ENCODE measurements at places on chromosomes 12 and 14.

DNA sequence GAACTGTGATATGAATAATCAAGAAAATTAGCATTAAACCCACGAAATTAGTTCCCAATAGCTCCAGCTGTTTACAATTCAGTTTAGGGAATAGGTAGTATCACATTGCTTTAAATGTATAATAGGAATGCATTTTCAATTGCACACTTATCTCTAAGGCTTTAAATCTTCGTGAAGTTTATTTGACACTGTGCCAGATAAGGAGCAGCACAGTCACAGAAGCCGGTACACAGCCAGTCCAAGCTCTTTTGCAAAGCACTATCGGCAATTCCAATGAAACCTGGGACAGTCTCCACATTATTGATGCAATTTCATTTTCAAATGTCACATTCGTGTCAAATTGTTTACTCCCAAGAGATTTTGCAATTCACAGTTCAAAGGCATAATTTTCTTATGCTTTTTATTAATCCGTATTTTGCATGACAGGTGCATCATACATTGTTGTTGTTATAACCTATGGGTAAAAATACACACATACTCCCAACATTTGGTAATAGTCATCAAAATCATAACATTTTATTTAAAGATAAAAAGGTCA is 602.8 kb downstream of the RPS29 start:
- no peak for DNase-seq

- DNase-seq: no peak
Observed at GRCh38 chr14:95523051-95523814, 6.8 kb upstream of the SYNE3 start.

- no peak for DNase-seq
Observed at GRCh38 chr12:16605642-16606116, 283 bp downstream of the LMO3 start.

- no peak for DNase-seq
Observed at GRCh38 chr14:22538671-22539228, 50.3 kb downstream of the DAD1 start.

- no peak for DNase-seq
Observed at GRCh38 chr12:109759595-109759994, 46.0 kb downstream of the FAM222A start.

- no peak for DNase-seq
Observed at GRCh38 chr14:51921026-51921425, 60.6 kb downstream of the GNG2 start.

GRCh38 chr12:70535896-70536374 is 101.3 kb downstream of the PTPRB start:
- no peak for DNase-seq

DNA sequence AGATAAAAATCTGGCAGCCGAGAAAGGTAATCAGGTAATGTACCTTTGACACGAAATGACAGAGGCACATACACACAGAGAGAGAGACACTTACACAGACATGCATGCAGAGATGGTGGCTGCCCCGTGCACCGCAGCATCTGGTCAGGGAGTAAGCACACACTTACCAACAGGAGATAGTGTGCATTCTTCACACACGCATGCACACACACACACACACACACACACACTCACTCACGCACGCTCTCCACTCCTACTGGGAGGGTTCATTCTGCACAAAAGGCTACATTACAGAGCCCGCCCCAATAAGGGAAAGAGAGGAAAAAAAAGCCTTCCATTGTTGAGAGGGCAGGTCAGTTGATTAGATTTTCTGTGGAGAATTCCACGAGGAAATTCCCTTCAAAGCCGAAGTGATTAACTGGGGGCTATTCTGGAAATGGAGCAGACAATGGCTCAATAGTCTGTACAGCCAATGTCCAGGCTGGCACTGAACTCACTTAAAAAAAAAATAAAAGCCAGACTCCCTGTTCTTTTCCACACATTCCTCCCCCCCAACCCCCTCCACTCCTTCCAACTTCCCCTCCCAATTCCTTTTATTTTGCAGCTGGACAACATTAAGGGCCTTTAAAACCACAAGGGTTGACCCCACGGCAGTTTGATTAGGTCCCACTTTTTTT is 1.4 kb upstream of the SOX5 start:
- DNase-seq: no peak

DNA sequence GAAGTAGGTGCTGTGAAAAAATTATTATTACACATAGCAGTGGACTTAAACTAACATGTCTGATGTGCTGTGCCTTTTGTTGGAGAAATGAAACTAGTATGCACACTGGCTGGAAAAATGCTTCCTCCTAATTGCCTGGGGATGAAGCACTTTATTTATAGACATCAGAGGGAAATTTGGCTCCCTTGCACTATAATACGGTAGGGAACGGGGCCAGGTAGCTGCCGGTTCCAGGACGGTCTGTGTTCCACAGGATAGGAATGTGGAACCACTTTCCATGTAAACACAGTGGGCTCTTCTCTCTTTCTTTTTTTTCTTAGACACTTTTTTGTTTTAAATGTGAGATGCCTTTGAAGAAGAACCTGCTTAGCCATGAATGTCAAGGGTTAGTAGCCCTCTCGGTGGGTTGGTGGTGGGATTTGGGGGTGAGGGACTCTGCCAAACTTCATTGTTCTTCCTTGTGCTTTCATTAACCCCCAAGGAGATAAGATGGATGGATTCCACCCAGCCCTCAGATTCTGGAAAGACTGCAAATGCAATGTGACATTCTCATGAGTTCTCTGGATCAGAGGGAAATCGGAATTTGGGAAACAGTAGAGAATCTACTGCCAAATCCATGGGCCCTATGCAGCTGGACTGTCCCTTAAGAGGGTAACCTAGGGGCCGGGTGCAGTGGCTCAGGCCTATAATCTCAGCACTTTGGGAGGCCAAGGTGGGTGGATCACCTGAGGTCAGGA is 58.0 kb upstream of the GSC start:
- DNase-seq: no peak

- no peak for DNase-seq
Observed at GRCh38 chr14:20559461-20559904, 1.4 kb downstream of the RNASE9 start.

GRCh38 chr12:6700646-6701051 is at the start of gene PIANP:
TSS of gene PIANP (minus strand) at chr12:6700815. CDS start at chr12:6698061, 2,754 bp downstream.
- DNase-seq: peak; percentile 10

GRCh38 chr14:82190742-82191141 is 657.1 kb upstream of the SEL1L start:
- no peak for DNase-seq

DNA sequence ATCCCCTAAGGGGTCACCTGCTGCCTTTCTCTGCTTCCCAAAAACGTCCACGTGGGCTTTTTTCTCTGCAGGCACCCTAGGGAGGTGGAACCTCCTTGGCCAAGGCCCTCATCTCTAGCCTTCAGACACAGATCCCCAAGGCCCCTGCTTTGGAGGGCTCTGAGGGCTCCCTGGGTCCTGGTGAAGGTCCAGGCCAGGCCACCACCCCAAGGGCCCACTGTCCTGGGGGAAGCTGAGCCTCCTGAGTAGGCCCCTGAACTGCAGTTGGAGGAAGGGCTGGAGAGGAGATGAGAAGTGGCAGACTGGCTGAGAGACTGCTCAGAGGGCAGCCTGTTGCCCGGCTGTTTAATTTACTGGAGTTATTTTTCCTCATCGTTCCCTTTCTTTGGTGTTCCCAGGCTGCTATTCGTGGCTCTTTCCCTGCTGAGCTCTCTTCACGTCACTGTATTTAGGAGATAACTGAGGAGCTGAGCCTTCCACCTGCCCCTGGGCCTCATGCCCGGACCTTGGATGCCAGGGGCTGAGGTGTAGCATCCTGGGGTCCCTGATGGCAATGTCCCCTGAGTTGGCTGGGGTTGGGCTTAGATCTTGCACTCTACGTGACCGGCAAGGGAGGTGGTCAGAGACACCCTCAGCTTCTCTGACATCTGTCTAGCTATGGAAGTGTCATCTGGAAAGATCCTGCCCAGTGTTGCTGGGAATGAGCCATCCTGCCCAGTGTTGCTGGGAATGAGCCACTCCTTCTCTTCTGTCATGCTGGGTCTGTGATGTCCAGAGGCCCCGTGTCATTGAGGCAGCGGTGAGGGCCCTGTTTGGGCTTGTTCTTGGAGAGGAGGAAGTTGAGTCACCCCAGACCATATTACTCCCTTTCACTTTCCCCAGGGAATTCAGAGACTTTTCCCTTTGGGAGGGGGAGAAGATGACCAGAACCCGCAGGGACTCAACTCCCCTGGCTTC is 139.8 kb downstream of the TSPAN9 start:
- DNase-seq: no peak

DNA sequence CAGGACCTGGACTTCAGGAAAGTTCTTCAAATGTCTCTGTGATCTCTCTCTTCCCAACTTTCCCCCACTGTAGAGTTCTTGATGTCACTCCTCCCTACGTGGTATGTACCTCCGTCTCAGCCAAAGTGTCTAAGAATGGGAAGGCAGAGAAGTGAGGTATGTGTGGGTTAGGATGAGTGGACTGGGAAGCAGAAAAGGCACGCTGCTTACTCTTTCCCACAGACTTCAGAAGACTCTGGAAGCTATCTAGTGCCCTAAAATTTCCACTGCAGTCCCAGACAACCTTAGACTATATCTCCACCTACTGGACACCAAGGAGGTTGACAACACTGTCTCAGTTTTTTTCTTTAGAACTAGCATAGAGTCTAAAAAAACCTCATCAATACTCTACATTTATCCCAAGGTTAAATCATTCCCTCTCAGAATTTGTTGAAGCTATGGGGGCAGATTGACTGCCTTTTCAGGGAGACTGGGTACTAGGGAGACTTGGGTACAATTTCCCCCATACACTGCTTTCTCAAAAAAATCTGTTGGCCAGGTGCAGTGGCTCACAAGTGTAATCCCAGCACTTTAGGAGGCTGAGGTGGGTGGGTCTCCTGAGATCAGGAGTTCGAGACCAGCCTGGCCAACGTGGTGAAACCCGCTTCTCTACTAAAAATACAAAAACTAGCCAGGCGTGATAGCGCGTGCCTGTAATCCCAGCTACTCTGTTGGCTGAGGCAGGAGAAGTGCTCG is 20.6 kb upstream of the ITGA5 start:
- no peak for DNase-seq

- DNase-seq: no peak
Observed at GRCh38 chr12:31531893-31532292, 59.0 kb downstream of the DENND5B start.

DNA sequence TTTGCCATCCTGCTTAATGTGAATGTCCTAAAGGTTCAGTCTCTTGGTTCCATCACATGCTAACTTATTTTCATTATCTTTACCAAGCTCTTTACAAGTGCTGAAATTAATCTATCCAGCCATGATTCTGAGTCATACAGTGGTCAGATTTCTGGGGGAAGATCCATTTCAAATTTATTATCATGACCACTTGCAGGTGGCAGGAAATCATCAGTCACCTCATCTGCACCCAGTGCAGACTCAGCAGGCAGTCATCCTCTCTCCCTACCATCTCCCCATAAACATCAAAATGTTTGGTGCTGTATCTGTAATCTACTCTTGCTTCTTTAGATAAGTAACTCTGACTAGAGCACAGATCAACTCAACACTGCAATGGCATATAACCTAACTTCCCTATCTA is 23.5 kb downstream of the ATG14 start:
- no peak for DNase-seq

DNA sequence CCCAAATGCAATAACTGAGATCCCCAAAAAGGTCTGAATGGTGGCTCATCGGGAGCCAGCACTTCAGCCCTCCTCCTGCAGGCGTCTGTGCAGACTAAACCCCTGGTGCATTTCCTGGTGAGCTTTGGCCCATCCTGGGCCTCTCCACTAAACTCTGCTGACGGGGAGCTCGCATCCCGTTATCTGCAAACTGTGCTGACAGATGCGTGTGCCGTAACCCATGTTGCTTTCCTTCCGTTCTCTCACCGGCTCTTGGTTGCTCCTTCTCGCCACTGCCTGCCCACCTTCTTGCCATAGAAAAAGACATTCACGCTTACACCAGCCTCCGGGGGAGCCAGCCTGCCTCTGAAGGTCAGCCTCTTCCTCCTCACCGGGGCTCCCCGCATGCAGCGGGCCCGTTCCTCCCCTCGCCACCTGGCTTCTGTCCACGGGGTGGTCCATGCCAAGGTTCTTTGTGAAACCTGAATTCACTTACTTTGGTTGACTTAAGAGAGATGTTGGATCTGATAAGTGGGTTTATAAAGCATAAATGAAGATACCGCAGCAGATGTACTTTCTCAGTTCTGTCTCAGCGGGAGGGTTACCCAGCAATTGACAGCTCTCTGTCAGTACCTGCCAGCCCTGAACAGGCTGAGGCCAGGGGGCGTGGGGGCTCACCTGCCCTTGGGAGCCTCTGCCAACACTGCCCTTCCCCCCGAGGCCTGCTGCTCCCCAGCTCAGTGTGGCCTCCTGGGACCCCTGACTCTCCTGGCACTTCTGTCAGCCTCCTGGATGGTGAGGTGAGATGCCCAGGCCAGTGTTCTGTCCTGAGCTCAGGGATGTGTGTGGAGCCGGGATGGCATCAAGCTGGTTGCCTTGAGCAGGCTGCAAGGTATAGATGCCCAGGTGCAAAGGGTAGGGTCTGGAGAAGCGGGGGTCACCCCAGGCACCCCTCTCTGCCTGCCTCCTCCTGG is 14.2 kb downstream of the ZFYVE21 start:
- no peak for DNase-seq

DNA sequence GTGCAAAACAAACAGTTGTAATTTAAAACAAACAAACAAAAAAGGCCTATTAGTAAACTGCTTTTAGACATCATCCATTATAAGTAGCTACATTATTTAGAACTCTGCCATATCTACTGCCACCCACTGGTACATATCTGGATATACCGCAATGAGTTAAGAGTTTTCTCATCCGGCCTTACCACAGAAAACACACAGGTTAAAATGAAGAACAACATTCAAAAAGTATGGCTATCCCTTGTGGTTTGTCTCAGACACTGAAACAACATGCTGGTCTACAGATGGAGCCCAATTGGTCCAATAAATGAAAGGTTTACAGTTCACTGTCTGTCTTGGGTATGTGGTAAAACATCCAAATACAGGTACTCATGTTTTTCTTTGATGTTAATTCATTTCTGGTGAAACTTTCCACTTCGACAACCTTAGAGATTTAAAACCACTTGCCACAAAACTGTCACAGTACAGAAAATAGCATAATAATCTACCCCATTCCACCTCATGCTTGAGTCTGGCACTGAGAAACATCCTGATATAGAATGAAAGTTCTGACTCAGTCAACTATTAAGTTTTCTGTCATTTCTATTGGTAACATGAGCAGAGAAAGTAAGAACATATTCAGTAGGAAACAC is 354.3 kb downstream of the CEP128 start:
- DNase-seq: no peak

DNA sequence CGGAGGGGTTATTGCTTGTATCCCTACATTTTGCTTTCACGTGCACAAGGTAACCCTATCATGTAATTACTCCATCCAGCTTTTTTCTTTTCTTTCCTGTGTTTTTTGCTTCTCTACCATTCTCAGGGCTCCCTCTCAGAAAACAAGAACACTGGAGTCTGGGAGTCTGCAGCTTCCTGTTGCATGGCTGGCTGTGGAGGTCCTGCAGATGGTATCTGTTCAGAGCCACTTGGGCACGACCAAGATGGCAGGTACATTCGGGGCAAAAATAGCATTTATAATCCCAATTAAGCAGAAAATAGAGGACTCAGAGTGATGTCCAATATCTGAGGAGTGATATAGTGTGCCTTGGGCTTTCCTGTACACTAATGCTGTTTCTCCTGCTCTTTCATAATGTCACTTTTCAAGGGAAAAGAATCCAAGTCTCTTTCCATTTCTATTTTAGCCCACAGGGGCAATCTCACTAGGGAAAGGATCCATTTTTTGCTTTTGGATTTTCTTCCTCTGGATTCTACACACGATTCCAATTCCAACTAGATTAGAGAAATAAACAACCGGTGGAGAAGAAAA is 3.2 kb upstream of the NUMB start:
- no peak for DNase-seq
